GM23338 (cell line): ENCODE measurements at places on chromosomes 4 and X.

- no peak for DNase-seq
Measured at GRCh38 chr4:173883821-173884220, 353.8 kb upstream of the HAND2 start.

- DNase-seq: peak; percentile 28
Measured at GRCh38 chr4:98969878-98970785, 25.4 kb upstream of the METAP1 start.

DNA sequence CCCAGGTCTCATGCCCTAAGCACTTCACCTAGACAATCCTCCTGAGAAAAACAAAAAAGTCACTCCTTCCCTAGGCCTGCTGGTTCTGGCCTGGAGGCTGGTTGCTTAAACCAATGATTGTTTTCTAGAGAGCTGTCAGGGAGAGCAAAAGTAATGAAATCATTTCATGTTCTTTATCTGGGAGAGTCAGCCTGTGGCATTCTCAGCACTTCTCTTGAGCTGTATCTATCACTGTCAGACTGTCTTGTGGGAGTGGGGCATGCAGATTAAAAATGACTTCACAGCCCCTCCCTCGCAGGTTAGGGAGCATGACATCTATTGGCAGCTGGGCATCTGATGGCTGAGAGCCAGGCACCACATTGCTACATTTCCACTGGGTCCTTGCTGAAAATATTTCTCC, 20.4 kb upstream of the TMEM154 start:
- no peak for DNase-seq

- no peak for DNase-seq
Measured at GRCh38 chrX:19046343-19047215, 62.7 kb upstream of the PHKA2 start.

- DNase-seq: no peak
Measured at GRCh38 chr4:152462047-152462446, 73.8 kb downstream of the FBXW7 start.

DNA sequence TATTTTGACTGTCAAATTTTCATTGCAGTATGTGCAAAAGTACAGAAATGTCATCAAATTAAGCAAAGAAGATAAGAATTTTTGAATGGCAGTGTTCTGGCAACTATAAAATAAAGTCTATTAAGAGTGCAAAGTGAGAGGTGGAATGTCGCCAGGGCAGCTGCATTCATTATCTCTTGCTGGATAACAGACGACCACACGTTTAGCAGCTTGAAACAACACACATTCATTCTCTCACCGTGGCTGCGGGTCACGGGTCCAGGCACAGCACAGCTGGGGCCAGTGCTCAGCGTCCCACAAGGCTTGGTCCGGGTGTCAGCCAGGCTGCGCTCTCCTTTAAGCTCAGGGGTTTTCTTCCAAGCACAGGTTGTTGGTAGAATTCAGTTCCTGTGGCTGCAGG, 113.9 kb downstream of the GPR143 start:
- DNase-seq: no peak

DNA sequence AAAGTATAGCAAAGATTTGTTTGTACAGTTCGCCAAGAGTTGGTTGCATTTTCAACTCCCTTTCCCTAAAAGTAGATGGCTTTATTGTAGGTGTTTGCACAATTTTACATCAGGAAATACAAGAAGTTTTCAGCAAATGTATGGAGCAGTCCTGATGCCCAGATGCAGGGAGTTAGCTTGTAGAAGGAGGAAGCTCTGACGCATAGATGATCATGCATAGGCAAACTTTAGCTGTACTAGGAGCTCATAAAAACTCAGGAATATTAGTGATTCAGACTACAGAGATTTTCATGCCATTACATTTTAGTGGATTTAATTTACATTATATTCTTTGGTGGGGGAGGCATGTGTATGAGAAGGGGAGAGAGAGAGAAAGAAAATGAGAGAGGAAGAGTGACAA, 62.9 kb downstream of the TMPRSS11D start:
- no peak for DNase-seq

DNA sequence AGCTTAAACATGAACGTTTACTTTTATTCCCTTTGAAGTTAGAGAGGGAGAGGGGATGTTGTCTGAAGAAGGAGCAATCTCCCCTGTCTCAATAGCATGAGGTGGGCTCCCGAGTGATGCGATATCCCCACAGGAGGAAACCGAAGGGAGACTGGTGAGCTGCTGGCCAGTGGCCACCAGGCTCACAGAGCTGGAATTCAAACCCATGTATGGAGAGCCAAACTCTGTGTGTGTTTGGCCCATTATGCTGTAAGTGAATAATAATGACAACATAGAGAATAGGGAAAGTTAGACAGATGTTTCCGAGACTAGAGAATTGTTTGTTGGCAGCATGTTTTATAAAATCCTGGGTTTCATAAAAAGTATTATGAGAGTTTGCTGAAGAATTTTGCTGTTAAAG, 66.1 kb upstream of the CLNK start:
- DNase-seq: no peak

- peak; percentile 68 for DNase-seq
Measured at GRCh38 chrX:66728818-66729271, 90.0 kb upstream of the EDA2R start.

DNA sequence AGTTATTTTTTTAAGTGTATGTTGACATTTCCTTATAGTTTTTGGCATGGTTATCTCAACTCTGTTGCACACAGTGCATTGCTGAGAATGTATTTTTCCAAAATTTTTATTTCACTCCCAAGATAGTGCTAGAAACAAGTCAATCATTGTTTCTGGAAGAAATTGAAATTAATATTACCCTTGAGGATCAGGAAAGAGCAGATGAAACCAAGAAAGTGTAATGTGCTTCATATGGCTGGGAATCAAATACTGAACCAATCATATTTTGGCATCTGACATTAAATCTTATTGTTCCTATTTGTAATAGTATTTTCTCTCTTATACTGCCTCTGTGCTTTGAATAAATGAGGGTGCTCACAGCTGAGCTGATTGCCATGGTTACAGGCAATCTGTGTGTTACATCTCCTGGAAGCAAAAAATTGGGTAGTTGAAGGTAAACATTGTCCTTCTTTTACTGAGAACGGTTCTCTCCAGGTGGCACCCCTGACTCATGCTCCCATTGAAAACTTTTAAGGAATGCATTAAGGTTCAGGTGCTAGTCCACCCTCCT, 358.2 kb upstream of the NR3C2 start:
- DNase-seq: no peak

DNA sequence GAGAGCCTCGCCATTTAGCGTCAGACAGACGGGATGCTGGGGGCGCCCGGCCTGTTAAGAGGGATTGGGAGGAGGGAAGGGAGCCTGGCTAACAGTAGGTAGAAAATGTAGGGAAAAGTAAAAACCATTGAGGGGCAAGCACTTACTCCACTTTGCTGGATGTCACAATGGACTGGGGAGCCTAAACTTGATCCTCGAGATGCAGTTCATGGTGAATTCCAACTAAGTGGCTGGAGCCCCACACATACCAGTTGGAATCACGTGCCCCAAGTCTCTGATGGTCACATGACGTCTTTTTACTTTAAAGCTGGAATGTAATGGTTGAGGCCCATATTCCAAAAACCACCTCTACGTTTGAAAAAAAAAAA, 1.5 kb downstream of the PLS3 start:
- DNase-seq: peak; percentile 47

DNA sequence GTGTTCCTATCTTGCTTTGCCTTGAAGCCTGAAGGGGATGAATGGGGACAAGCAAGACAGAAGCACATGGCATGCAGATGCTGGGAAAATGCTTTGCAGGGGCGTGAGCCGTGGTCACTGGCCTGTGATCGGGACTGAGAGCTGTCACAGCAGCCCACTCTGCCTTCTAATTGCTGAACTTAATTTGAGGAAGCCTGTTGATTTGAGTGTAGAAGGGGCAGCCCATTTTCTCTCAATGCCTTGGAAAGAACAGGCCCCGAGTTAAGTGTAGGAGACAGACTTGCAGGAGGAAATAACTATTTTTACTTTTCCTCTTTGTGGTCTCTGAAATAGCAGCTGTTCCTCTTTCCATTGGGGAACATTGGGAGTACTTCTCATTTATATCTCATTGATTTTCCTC, 26.1 kb upstream of the TBC1D1 start:
- DNase-seq: no peak

- no peak for DNase-seq
Measured at GRCh38 chrX:20382518-20383297, 116.0 kb upstream of the RPS6KA3 start.

DNA sequence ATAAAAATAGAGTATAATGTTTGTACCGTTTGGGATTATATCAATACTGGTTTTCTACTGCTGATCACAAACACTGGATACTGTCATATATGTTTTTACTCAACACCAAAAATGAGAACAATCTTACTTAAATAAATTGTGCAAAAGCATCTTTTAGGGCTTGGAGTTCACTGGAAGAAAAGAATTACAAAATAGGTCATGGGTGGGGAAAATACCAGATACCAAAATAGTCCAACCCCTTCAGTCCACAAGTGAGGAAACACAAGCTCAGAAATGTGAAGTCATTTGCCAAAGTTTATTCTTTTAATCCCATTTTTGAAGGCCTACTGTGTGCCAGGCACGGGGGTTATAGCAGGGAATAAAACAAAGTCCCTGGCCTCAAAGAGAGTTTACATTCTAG, 64.4 kb downstream of the ADGRG2 start:
- no peak for DNase-seq

- no peak for DNase-seq
Measured at GRCh38 chrX:153780678-153781427, at the start of gene SRPK3. Gene SRPK3, plus strand, starts transcription at chrX:153781041. Its CDS starts 46 bp downstream, at chrX:153781087.

- DNase-seq: no peak
Measured at GRCh38 chrX:13126775-13127174, 82.4 kb upstream of the FAM9C start.

- no peak for DNase-seq
Measured at GRCh38 chr4:169464080-169464479, 148.3 kb downstream of the NEK1 start.

DNA sequence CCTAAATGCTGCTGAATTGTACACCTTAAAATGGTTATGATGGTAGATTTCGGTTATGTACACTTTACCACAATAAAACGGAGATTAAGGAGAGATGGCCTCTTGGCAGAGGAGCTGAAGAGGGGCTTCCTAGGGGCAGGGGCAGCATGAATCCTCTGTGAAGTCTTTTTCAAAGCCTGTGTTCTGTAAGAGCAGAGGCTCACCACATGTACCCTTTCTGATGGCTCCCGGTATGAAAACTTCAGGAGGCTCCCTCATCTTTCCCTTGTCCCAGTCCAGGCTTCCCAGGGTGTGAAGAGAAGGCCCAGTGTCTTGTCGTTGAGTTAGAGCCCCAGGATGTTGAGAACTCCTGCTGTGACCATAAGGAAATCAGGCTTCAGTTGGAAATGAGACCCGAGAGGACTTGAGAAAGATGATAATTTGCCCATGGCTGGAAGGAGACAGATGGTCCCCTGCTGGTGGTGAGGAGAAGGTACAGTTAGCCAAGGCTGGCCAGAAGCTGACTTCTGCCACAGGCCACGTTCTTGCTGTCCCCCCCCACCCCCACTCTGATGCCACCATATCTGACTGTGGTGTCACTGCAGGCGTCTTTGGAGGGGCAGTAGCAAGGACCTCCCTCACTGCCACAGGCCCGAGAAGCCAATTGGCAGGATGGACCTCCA, 31.8 kb upstream of the MTM1 start:
- DNase-seq: peak; percentile 6

DNA sequence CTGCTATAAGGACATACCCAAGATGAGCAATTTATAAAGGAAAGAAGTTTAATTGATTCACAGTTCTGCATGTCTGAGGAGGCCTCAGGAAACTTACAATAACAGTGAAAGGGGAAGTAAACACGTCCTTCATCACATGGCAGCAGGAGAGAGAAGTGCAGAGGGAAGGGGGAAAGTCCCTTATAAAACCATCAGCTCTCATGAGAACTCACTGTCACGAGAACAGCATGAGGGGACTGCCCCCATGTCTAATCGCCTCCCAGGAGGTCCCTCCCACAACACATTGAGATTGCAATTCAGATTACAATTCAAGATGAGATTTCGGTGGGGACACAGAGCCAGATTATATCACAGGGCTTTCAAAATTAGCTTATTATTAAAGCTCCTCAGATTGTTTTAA, 209.5 kb upstream of the PPP3CA start:
- DNase-seq: no peak

GRCh38 chr4:183504930-183505610, at the start of gene ING2:
Gene ING2, plus strand, starts transcription at chr4:183505058. Its CDS starts 138 bp downstream, at chr4:183505196.
- DNase-seq: peak; percentile 79

- DNase-seq: peak; percentile 22
Measured at GRCh38 chr4:12359420-12359819, 930.7 kb upstream of the HS3ST1 start.

DNA sequence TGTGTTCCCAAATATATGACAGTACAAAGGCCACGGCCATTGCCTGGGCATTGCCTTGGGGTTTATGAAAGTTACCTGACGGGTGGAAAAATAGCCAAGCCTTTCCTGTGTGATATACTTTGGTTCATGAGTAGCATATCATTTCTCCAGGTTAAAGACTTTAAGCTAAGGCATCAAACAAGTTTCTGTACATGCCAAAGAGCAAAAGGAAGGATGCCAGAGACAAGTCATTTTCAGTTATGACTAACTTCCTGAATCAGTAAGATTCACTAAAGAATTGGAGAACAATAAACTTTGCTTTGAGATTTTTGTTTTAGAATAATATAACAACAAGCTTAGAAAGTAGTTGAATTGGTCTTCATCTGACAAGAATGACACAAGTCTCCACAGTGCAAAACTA, 9.7 kb upstream of the GUF1 start:
- no peak for DNase-seq

DNA sequence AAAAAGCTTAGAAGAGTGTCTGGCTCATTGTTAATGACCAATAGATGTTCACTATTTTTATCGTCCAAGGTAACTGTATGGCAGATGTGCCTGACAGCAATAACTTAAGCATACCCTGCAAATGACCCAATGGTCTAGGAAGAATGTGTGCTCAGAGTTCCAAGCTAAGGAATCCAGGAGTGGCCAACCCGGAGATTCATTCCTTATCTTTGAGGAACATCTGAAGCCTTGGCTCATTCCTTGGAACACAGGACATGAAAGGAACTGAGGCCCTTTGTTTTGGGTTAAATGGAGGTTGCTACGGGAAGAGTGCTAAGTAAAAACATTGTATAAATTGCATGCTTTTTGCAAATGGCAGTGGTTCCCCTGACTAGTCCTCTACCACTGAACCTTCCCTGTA, 38.9 kb upstream of the EFNB1 start:
- no peak for DNase-seq
